Renal cortex interstitium (tissue), 15 donors: ENCODE measurements at places on chromosomes 11 and 22.

- no peak for DNase-seq
These were observed 649 bp downstream of the SELENOO start for GRCh38 chr22:50201191-50202129.

GRCh38 chr22:43923631-43924464 is at the start of gene PNPLA3:
Gene PNPLA3 (plus strand): TSS chr22:43923805. CDS start chr22:43923912, 107 bp downstream.
- peak; percentile 88 for DNase-seq

- no peak for DNase-seq
These were observed 21.1 kb downstream of the EIF3F start for GRCh38 chr11:8008212-8008611.

GRCh38 chr22:33544707-33545106 is 375.6 kb downstream of the LARGE1 start:
- no peak for DNase-seq

DNA sequence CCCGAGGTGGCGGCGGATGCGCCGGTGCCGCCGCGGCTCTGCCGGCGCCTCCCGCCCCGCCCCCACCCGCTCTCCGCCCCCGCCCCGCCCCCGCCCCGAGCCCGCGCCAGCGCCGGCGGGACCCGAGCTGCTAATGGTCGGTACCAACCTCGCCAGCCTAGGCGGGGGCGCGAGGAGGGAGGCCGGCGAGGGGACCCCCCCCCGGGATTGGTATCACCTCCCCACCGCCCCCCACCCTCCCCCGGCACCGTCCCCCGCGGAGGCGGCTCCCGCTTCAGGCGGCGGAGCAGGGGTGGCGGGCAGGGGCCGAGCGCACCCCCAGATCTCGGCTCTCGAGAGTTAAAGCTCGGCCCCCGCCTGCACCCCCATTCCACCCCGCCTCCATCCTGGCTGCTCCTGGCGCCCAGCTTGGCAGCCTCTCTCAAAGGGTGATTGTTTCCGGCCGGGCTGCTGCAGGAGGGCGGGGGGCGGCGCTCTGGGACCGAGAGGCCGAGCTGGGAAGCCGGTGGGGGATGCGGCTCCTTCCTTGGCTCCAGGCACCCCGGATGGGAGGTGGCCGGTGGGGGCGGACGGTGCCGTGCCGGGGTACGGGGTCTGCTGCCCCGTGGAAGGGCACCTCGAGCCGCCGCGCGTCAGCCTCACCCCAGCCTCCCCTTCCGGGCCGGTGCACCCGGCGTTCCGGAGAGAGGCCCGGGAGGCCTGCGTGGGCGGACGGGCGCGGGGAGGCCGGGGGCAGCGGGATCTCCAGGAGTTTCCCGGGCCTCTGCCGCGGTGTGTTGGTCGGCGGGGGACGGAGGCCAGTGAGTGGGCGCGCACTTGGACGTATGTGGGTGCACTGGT is at the start of gene B3GAT1:
Gene B3GAT1, minus strand, starts transcription at position 40 of the 840 bp plus-strand sequence. CDS start 24,583 bp downstream, outside the sequence.
- DNase-seq, result no peak

DNA sequence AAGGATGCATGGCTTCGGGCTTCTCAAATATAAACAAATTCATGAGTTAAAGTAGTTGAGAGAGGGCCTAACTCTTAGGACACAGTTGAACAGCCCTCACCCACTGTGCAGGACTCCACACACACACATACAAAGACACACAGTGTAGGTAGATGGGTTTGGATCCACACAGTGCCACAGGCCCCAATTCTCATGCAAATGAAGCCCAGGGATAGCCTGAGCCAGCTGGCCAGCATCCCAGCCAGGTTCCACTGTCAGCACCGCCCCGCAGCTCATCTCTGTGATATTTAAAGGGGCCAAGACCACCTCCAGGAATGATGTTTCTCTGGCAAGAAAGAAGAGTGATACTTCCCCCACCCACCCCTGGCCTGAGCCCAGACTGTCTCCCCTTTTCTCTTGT is 11.7 kb downstream of the SLC35C1 start:
- no peak for DNase-seq

DNA sequence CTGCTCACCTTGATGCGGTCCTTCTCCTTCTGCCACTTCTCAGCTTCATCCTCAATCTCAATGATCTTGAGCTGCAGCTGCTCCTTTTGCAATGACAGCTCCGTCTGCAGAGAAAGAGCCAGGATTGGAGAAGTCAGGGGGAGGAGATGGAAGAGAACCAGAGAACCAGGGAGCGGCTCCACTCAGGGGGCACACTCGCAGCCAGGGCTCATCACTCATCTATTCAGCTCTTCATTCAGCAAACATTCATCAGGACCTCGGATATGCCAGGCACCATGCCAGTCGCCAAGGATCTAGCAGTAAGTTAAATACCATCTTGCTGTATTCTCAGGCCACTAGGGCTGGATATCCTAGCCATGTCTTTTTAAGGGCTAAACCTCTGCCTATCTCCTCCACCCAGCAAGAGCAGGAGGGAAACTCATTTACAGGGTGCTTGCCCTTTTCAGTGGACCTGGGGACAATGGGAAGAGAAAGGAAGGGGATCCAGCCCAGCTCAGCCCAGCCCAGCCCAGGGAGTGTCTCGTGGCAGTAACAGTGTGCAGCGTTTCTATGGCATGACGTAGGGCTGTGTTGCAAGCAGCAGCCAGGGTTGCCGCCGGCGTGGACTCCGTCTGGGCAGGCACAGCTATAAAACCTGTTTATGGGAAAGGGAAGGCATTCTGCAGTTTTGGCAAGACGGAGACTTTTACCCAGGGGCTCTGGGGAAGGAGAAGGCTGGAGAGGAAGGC is 9.4 kb downstream of the TRIM29 start:
- peak; percentile 35 for DNase-seq

- DNase-seq, result no peak
These were observed 224.5 kb downstream of the KIRREL3 start for GRCh38 chr11:126776119-126776518.

- DNase-seq, result no peak
These were observed 25.5 kb upstream of the TIMP3 start for GRCh38 chr22:32775957-32776356.

DNA sequence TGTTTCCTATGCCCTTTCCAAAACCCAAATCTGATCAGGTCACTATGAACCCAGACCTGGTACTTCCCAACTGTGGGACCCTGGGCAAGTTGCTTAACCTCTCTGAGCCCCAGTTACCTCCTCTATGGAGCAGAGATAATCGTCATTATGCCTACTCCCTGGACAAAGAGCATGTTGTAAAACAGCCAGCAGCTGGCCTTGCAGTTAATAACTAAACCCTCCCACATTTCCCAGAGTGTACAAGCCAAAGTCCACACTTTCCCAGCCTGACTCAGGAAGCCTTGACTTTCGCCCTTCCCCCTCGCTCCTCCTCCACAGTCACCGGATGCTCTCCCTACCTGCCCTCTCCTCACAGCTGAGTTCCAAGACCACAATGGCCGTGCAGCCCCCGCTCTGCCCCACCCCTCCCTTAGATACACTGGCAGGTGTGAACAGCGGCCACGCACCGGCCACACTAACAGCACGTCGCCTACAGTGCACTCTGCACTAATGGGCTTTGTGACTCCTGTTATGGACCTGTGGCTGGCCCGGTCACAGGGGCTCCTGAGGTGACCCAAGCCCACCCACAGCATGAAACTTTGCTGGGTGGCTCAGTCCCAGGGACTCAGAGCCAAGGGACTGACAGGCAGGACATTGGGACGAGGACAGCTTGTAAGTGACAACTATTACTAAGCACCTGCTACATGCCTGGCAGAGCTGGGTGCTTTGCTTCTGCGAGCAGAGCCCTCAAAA is 15.6 kb upstream of the MFNG start:
- peak; percentile 81 for DNase-seq
